ENCODE measurements at places on chromosomes 1 and 21.

- no peak for DNase-seq
Observed at GRCh38 chr1:100065183-100065968, 67.4 kb downstream of the SASS6 start.

- DNase-seq: peak; percentile 90
Observed at GRCh38 chr1:24769656-24770651, 24.7 kb downstream of the CLIC4 start.

DNA sequence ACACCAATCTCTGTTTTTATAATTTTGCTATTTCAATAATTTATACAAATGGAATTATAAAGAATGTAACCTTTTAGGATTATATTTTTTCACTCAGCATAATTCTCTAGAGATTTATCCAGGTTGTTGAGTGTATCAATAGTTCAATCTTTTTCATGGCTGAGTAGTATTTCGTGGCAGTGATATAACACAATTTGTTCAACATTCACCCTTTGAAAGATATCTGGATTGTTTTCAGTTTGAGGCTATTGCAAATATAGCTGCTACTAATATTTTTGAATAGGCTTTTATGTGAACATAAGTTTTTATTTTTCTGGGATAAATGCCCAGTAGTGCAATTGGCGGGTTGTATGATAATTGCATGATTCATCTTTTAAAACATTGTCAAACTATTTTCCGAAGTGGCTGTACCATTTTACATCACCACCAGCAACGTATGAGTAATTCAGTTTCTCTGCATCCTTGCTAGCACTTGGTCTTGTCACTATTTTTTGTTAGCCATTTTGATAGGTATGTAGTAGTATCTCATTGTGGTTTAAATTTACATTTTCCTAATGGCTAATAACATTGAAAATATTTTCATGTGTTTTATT lies 55.6 kb upstream of the ABCD3 start:
- DNase-seq: no peak

DNA sequence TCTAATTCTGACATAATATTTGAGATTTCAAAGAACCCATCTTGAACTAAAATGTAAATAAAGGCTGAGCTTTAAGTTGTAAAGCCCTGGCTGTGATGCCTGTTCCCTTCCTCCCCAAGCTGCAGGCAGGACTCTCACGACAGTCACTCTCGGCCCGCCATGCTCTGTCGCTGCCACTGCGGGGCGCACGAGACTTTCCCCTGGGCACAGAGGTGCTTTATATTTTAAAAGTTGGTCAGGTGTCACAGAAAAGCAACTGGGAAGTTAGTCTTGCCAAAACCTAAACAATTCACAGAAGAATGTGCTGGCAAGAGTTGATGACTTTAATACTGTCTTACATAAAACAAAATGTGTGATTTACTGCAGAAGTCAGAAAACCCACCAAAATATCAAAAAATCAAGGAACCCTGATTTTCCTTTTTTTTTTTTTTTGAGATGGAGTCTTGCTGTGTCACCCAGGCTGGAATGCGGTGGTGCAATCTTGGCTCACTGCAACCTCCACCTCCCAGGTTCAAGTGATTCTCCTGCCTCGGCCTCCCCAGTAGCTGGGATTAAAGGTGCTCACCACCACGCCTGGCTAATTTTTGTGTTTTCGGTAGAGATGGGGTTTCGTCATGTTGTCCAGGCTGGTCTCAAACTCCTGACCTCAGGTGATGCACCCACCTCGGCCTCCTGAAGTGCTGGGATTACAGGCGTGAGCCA lies 10.7 kb downstream of the LRRC47 start:
- DNase-seq: no peak

GRCh38 chr1:112237983-112238545 lies 157.9 kb upstream of the CTTNBP2NL start:
- DNase-seq: no peak

DNA sequence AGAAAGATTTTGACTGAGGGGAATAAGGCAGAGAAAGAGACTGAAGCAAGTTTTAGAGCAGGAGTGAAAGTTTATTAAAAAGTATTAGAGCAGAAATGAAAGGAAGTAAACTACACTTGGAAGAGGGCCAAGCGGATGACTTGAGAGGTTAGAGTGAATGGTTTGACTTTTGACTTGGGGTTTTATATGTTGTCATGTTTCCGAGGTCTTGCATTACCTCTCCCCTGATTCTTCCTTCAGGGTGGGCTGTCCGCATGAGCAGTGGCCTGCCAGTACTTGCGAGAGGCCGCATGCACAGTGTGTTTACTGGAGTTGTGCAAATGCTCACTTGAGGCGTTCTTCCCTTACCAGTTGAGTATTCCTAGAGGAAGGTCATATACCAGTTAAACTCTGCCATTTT lies 13.0 kb upstream of the DENND2D start:
- no peak for DNase-seq

- DNase-seq: no peak
Observed at GRCh38 chr21:46057710-46058241, 40.1 kb upstream of the COL6A2 start.

DNA sequence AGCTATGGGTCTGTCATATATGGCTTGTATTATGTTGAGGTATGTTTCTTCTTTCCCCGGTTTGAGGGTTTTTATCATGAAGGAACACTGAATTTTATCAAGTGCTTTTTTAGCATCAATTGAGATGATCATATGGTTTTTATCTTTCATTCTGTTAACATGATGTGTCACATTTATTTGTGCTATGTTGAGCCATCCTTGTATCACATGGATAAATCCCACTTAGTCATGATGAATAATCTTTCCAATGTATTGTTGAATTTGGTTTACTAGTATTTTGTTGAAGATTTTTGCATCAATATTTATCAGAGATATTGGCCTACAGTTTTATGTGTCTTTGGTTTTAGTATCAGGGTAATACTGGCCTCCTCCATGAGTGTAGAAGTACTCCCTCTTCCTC lies 61.7 kb downstream of the GPR137B start:
- no peak for DNase-seq

DNA sequence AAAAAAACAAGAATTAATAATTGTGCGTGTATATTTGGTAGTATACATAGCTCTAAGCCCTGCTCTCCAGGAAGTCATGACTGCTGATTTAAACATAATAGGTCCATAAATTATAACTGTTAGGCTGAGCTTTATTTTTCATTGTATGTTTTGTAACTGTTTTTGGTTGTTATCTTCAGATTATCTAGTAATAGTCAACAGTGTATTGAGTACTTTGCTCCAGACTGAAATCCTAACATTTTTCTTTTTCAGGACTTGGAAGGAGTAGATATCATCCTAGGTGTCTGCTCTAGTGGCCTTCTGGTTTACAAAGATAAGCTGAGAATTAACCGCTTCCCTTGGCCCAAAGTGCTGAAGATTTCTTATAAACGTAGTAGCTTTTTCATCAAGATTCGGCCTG lies 90.9 kb downstream of the TMEM200B start:
- no peak for DNase-seq

GRCh38 chr1:119564548-119564947 lies 57.5 kb downstream of the HSD3B1 start:
- no peak for DNase-seq

DNA sequence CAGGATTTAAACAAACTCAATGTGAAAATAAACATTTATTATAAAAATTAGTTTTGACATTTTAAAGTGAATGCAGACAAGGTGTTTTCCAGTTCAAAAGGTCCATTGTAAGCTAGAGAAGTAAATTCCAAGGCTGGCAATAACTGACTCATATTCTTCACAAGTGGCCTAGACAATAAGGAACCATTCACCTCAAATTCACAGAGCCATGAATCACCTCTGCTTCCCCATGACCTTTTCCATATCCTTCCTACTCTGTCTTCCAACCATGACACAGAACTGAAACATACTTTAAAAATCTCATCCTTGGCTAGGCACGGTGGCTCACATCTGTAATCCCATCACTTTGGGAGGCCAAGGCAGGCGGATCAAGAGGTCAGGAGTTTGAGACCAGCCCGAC lies 24.8 kb downstream of the F11R start:
- DNase-seq: peak; percentile 57

DNA sequence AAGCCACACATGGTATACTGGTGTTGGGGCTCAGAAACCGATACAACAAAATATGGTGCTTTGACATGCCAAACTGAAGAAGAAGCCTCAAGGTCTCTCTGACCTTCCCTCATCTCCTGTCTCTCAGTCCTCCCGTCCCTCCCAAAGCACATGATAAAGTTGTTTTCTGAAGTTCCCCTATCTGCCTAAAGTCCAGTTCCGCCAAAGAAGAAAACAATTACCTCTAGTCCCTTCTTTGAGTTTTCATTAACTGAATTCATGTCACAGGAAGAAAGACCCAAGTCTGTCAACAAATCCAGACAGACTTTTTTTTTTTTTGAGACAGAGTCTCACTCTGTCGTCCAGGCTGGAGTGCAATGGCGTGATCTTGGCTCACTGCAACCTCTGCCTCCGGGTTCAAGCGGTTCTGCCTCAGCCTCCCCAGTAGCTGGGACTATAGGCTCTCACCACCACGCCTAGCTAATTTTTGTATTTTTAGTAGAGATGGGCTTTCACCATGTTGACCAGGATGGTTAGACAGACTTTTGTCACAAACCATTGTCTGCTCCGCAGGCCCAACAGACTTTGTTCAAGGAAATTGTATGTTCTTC lies 32.2 kb upstream of the SLC2A1 start:
- no peak for DNase-seq

DNA sequence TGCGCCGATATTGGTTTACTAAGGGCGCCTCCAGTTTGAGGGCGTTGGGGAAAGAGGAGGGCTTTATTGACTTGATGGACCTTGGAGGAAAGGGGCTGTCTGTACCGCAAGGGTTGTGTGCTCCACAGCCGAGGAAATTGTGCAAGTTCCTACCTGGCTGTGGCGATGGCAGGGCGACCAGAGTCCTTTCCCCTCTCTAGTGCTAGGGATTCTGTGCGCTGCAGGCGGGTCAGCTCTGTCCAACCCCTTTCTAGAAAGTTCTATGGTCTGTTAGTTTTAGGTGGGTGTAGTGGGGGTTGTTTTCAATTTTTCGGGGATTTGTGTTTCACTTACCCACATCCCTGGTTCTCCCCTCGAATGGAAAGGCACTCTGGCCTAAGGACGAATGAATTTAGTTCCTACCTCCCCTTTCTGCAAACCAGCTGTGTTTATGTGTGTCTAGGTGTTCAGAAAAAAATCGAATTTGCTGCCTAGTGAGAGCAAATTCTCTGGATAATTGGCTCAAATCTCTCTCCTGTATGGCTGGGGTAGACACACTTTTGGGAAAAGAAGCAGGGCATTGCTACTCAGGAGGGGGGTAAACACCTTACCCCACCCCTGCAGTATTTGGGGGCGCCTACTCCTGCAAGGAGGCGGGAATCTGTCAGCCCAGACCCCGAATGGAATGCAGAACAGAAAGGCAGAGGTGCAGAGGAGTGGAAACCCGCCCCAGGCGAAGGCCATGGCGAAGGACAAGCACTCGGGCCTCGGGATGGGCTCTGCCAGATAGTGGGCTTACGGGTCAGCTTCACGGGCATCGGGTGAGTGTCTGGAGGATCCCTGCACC lies 2.0 kb downstream of the DMBX1 start:
- DNase-seq: no peak

DNA sequence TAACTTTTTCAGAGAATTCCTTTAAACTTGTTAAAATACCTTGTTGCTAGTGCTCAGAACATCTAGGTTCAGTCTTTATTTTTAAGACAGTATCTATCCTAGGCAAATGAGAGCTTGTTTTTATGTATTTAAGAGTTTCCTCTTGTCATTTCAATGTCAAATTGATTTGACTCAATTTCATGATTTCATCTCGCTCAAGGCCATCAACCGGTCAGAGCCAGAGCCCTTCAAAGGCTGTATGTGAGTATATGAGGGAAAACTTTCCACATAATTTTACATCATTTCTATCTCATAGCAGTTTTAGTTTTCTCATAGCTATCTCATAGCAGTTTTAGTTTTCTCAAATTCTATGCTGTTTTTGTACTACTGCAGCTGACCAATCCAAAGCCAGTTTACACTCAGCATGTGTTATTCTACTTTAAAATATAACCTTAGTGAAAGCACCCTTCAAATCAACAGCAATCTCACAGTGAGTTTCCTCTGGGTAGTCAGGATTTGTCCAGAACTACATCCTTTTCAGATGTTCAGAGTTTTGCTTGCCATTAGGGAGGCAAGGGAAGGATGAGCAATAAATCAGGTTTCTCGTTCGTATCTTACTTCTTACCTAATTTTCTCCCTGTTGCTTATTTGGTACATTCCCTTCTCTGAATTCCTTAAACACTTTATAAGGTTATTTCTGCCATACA lies 12.7 kb downstream of the HNRNPU start:
- no peak for DNase-seq

GRCh38 chr1:234231893-234232276 lies 141.4 kb upstream of the COA6 start:
- DNase-seq: no peak

DNA sequence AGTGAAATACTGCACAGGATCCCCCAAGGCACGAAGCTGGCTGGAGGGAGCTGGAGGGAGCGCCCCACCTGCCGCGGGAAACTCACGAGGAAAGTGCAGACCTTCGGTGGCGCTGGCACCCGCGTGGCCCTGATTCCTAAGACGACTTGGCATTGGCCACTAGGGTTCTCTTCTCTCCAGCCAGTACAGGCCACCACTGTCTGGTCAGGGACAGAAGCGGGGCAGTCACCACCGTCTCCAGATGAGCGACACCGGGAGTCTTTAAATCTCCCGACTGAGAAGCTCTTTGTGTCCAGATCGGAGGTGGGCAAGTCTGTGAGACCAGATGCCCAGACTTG lies 19.2 kb upstream of the CHIA start:
- no peak for DNase-seq

- DNase-seq: no peak
Observed at GRCh38 chr1:67636146-67636545, 48.9 kb upstream of the GADD45A start.

DNA sequence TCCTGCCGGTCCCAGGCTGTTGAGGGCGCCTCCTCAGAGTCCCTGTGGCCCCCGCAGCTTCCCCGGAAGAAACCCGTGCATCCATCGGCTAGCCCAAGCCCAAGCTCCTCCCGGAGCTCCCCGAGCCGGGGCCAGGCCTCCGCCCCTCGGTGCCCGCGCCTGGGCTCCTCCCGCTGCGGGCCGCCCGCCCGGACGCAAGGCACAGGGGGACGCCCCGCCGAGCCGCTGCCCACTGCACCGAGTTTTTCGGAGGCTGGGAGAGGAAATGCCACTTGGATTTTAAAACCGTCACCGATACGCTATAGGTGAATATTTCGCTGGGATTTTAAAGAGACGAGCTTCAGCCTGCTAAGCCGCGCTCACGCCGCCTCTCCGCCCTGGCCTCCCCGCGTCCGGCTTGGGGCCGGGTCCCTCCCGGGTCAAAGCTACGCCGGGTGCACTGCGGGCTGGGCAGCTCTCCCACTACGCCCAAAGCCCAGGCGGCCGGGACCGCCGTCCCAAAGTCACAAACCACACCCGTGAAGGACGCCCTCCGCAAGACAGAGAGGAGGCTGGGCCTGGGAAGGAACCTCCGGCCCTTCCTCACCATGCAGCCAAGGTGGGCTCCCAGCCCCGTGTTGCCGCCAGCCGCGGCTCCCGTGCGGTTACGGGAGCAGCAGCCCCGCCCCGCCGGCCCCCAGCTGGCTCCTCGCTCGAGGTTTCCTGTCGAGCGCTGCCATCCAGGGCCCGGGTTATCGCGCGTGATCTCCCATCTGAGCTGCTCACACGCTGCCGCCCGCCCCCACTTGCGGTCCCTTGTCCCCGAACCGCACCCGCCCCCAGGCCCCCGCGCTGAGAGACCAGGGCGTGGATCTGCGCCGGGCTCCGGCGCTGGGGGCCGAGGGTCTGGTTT lies 63.2 kb downstream of the CD247 start:
- no peak for DNase-seq
